ENCODE measurements at places on chromosomes 4 and X.

- DNase-seq = no peak
Observed at GRCh38 chr4:27819246-27819645, 958.6 kb downstream of the STIM2 start.

- DNase-seq = no peak
Observed at GRCh38 chr4:4613126-4613465, 71.2 kb upstream of the STX18 start.

GRCh38 chrX:47200385-47201150, 6.9 kb downstream of the UBA1 start:
- no peak for DNase-seq

DNA sequence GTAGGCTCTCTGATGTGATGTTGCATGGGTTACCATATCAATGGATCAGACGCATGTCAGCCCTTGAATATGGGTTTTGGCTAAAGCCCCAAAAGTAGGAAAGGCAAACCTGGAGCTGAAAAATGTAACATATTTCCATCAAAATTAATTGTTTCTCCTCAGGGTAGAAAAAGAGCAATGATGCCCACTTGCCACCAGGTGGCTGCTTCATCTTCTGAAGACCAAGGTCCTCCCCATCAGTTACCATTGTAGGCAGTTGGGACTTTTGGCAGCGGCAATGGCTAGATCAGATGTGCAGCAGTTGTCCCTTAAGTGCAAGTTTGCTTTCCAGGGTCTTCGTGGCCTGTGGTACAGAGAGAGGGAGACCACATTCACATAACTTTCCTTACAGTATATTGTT, 118.2 kb downstream of the NAF1 start:
- no peak for DNase-seq

DNA sequence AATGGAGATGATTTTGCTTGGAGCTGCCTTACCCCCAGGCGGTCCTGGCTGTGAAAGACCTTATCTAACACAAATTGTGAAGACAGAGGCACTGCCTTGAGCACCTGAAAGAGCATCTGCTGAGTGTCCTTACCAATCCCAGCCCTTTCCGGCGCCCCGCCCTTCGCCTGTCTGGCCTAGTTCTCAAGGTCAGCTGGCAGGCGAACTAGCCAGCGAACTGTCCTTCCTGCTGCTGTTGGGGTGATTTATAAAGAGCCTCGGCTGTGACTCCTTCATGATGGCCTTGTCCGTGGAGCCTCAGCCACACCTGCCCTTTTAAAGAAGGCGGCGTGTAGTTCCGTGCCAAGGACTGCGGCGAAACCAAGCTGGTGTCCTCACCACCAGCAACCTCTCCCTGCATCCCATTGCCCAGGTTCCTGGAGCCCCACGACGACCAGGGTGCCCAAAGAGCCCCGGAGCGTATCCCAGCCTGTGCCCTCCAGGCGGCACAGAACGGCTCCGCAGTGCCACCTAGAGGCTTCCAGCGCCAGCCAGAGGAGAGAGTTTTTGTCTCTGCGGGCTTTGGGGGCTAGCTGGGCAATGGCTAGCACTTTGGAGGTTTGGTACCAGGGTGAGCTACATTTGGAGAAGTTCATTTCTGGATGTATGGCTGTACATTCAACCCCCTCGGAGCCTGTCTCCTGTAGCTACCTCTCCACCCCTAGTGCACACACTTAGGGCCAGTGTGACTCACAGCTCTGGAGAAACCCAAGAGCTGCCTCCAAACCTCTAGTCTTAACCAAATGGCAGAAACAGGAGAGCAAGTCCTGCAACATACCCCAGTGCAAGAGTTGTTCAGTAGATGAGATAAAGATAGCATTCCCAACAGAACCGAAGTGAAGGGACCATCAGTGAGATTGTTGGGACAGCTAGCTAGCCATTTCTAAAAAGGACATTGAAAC, 36.8 kb upstream of the VMA21 start:
- DNase-seq = no peak

GRCh38 chrX:69215161-69215875, 50.1 kb upstream of the PJA1 start:
- DNase-seq = no peak

DNA sequence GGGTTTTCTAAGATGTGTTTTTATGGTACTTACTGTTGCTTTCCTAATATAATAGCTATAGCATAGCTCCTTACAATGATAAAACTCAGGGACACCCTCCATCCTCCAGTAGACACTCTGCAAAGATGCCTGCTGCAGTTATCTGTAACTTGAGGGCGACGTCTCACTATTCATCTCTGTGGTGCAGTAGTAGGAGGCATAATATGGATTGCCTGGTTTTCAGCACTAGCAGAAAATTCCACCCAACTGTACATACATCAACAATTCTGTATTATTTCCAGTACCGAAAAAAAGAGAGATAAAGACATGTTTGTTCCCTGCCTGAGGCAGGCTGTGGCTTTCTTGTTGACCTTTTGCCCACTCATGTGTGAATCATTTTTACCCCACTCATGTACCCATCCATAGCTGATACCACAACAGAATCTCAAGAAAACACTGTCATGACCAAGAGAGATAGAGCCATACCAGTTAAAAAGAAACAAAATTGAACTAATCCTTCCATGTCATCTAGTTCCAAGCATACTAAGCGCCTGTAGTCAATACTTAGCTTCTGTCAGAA, 220.1 kb downstream of the RAB28 start:
- no peak for DNase-seq

DNA sequence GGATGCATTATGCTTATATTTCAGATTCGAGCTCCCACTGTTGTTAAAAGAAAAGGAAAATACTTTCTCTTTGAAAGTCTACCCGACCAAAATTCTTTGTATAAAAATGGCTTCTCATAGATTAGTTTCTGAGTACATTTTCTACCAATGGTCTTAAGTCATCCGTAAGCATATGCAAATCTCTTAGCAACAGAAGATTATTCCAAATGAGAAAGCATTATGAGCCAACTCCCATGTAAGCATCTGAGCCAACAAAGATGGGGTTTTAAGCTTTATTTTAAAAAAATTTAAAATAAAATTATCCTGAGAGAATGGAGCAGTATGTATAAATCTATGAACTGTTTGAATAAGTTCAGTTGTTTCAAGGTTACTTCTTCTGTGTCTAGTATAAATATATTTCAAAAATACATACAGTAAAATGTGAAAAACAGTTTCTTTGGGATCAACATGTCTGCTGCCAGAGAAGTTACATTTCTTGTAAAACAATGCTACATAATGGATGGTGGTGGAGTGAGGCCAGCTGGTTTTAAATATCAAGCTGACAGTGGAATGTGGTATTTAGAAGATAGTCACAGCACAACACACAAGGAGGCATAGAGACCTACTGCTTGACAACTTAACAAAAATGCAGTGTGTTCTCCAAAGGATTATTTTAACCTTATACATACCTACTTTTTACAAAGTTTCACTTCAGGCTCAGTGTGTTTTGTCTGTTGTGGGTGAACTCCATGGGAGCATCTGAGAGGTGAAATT, 199.5 kb upstream of the DIPK2B start:
- no peak for DNase-seq

DNA sequence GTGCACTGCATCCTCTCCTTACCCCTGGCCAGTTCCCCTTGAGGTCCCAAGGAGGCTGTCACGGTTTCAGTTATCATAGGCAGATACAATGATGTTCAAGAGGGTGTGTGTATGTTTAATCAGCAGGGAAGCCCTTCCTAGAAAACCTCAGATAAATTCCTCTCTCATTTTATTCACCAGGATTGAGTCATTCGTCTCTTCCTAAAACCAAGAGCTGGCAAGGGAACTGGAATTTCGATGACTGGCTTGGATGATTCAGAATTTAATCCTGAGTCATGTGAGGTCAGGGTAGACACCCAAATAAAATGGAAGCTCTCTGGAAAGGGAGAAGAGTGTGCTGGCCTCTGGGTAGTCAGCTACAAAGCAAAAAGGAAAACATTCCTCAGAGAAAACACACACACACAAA, 106.2 kb upstream of the RAPGEF2 start:
- no peak for DNase-seq

- DNase-seq = no peak
Observed at GRCh38 chr4:7309181-7309580, 116.8 kb downstream of the SORCS2 start.

- DNase-seq = no peak
Observed at GRCh38 chr4:23022032-23022431, 329.3 kb downstream of the GBA3 start.

- DNase-seq = no peak
Observed at GRCh38 chr4:122777846-122778673, 45.6 kb downstream of the BBS12 start.

DNA sequence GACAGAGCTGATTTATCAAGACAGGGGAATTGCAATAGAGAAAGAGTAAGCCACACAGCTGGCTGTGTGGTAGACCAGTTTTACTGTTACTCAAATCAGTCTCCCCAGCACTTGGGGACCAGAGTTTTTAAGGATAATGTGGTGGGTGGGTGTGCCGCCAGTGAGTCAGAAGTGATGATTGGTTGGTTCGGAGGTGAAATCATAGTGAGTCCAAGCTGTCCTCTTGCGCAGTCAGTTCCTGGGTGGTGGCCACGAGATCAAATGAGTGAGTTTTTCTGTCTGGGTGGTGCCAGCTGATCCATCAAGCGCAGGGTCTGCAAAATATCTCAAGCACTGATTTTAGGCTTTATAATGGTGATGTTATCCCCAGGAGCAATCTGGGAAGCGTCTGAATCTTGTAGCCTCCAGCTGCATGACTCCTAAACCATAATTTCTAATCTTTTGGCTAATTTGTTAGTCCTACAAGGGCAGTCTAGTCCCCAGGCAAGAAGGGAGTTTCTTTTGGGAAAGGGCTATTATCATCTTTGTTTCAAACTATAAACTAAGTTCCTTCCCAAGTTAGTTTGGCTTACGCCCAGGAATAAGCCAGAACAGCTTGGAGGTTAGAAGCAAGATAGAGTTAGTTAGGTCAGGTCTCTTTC, 44.0 kb upstream of the PPP1R2C start:
- DNase-seq = no peak

All from right renal cortex interstitium (tissue), 3 donors.